ENCODE measurements at places on chromosomes 5 and 9.

DNA sequence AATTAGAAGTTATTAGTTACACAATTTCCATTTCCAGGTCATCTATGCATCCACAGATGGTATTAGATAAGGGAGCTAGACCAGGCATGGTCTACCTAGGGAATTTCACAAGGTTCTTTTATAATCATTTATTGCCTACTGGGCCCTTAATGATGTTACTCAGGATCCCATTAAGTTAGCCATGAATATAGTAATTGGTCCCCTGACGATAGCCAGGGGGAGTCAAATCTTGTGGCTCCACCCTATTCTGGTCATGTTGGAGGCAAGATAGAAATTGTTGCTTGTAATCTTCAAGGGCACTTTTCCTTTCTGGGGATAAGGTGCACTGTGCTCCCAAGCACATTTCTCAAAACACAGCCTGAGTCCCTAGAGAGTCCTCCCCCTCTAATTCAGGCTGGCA is 14.1 kb upstream of the ELL2 start:
- no peak for DNase-seq

DNA sequence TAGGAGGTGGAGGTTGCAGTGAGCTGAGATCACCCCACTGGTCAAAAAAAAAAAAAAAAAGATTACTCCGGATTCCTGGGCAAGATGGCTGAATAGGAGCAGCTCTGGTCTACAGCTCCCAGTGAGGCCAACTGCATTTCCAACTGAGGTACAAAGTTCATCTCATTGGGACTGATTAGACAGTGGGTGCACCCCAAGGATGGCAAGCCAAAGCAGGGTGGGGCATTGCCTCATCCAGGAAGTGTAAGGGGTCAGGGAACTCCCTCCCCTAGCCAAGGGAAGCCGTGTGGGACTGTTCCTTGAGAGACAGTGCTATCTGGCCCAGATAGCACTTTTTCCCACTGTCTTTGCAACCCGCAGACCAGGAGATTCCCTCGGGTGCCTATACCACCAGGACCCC is 70.7 kb downstream of the CARTPT start:
- no peak for DNase-seq

DNA sequence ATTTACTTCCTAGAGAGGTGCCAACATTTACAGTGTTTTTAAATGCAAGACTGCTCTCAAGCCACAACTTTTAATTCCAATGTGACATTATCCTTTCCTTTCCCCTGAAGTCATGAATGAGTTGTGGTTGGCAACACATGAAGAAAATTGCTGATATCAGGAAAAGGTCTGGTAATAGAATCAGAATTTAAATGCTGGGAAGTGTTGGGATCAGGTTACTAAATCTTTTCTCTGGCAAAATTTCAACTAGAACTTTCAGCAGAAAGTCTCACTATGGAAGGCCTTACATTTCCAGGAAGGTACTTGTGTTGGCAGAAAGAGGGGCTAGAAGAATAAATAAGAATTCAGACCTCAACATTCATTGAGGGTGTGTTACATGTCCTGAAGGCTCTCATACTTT is 10.6 kb upstream of the SLC44A1 start:
- DNase-seq = no peak

DNA sequence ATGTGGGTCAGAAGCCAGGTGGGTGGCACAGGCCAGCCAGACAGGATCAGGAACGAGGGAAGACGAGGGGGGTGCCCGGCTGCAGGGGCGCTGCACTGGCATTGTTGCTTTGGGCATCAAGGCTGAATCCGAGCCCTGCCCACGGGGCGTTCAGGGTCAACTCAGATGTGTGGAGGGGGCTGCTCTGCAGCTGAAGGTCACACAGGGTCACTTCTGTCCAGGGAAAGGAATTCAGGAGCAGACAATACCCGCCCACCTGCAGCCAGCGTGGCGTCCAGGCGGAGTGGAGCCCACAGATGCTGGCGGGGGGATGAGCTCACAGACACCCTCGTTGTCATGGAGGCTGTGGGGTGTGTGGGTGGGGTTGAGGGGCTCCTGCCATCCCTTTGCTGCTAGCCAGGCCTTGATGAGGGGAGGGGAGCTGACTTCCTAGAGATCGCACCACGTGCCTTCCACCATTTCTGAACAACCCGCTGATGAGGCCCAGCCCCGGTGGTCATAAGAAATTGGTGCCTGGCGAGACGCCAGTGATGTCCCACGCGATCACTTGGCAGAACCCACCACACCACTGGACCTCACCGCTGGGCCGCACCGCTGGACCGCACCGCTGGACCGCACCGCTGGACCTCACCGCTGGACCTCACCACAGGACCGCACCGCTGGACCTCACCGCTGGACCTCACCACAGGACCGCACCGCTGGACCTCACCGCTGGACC is 31.2 kb downstream of the MRPL36 start:
- no peak for DNase-seq

DNA sequence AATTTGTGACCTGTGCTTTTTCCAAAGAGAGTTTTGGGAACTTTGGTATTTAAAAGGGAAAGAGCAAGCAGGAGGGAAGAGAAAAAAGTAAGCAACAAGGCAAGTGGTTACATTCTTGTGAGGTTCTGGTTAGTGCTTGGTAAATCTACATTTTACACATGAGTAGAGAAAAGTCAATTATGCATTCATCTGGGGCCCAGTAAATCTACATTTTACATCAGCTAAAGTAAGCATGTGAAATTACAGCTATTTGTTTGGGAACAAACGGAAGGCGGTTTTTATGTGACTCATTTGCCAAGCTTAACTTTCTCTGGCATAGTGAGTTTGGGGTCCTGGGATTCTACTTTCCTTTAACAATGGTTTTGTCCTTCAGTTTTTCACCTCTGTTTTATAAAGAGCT is 102.2 kb downstream of the SNX18 start:
- no peak for DNase-seq

- no peak for DNase-seq
Measured at GRCh38 chr9:14358523-14358922, 44.6 kb upstream of the NFIB start.

- DNase-seq = no peak
Measured at GRCh38 chr9:70534061-70534460, 119.6 kb upstream of the KLF9 start.

DNA sequence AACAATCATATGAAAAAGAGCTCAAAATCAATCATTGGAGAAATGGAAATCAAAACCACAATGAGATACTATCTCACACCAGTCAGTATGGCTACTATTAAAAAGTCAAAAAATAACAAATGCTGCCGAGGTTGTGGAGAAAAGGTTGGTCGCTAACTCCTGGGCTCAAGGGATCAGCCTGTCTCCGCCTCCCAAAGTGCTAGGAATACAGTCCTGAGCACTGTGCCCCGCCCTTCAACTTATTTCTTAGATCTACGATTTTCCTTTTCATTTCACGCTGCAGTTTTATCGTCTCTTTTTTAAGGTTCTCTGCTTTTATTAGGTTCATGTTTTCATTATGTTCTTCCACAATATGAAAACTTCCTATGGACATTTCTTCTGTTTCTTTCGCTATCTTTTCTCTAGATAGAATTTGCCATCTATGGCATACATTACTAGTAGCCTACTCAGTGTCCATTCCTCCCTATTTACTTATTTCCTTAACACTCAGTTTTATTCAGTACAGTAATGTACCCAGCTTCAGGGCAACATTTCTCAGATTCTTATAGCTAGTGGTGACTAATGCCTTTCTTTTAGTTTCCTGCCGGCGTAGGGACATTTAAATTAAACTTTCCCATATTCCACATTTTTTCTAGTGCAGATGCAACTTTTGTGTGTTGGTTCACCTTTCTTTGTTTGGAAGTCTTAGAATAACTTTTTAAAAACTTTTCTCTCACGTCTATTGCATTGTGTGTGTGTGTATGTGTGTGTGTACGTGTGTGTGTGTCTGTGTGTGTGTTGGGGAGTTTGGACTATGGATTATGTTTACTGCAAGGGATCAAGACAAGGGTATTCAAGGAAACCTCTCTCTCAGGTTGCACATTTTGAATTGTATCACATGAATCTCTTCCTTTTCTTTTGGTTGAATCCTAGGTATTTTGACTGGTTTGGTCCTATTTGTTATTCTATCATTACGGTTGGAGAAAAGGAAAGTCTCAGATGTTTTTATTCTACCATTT is 21.6 kb upstream of the FBN2 start:
- no peak for DNase-seq

DNA sequence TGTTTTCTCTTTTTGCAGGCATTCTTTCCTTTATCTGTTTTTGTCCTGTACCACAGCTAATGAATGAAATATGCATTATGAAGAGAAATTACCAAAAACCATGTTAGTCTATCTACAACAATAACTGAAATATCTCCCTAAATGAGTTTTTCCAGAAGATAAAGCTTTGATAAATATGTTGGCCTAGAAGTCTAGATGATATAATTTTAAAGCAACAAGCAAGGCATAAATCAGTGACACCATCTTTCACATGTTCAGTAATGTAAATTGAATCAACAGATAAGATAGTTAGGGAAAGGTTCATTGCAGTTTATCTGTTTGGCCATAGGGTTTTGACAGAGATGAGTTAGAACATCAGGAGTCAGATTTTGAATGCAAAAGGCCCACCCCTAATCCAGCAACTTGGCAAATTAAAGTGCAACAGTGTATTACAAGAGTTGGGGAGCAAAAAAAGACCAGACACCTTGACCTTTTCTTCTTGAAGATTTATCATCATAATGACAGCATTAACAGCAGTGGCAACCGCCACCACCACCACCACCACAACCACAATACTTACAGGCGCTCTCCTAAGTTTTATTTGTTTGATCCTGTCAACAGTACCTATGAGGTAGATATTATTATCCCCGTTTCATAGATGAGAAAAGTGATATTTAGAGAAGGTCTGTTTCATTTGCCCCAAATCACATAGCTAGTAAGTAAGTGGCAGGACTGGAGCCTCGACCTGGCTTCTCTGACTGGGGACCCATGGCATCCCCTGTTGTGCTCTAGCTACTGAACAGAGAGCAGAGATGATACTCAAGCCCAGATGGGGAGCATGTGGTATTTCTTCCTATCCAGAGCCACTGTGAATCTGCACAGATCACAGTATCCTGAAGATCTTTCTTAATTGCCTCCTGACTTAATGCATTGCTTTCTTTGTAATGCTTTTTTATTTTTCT is 122.8 kb upstream of the DHFR start:
- no peak for DNase-seq

- DNase-seq = no peak
Measured at GRCh38 chr5:10590226-10590999, 26.5 kb downstream of the ANKRD33B start.

DNA sequence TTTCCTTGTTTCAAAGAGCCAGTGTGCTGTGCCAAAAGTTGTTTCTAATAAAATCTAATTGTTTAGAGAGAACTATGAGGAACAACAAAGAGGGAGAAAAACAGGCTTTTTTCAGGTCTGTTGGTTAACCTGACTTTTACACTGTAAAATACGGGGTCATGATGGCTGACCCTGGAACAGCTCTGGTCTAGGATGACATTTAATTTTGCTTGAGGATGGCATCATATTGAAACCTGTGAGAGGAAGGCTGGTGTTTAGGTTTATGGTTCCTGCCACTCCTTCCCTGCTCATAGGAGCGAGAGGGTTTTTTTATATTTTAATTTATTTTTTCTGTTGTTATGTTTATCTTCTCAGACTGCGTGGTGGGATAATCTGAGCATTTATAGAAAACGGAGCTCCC is 327.6 kb downstream of the KDM4C start:
- DNase-seq = no peak

DNA sequence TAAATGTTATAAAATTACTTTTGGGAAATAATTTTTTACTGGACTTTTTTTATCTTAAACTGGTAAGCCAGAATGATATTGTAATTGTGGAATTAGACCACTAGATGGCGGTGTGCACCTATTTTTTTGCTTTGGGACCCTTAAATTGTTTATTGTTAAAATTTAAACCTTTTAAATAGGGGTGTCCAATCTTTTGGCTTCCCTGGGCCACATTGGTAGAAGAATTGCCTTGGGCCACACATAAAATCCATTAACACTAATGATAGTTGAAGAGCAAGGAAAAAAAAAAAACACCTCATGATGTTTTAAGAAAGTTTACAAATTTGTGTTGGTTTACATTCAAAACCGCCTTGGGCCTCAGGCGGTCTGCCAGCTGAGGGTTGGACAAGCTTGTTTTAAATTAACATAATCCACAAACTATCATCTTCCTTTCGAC is 28.4 kb upstream of the GADD45G start:
- no peak for DNase-seq

DNA sequence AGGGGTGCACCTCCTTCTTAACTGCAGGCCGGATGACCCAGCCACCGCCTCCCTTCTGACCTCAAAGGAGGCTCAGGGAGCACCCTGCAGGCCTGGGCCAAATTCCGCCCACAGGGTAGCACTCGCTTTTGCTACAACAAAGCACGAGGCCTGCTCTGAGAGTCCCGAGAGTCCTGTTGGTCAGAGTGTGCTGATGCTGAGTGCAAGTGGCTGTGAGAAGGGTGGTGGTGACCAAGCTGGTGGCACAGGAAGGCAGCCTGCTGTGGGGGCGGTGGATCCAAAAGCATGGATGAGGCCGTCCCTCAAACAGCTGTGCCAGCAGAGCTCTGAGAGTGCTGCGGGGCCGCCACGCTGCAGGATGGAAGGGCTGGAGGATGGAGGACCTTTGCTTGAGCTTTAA is 101.8 kb downstream of the AK8 start:
- no peak for DNase-seq

GRCh38 chr9:123360161-123361085 is 4.4 kb downstream of the CRB2 start:
- DNase-seq = peak; percentile 8

DNA sequence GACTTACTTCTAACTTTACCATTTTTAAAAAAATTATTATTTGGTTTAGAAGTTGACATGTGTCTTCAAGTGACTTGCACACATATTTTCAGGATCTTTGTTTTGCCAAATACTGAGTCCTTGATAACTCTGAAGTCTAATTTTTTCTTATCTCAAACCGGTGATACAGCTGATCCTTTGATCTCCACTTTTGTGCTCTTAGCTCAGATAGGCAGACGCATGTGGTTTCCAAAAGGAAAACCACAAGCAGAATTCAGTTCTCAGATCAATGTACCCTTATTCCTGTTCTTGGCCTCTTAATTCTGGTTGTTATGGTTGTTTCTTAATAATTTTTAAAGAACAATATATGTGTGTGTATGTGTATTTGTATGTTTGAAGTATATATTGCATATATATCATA is 238.3 kb upstream of the EDIL3 start:
- no peak for DNase-seq

GRCh38 chr9:82829818-82830217 is 233.1 kb downstream of the RASEF start:
- DNase-seq = no peak

- no peak for DNase-seq
Measured at GRCh38 chr5:21774801-21775200, 1078.3 kb downstream of the CDH12 start.
